ENCODE measurements at places on chromosomes 5 and 9.
A peak's percentile ranks its signal among the peaks of the same experiment; 100 is the strongest.

GRCh38 chr5:145999208-145999607, 62.8 kb downstream of the SH3RF2 start:
- no peak for DNase-seq

DNA sequence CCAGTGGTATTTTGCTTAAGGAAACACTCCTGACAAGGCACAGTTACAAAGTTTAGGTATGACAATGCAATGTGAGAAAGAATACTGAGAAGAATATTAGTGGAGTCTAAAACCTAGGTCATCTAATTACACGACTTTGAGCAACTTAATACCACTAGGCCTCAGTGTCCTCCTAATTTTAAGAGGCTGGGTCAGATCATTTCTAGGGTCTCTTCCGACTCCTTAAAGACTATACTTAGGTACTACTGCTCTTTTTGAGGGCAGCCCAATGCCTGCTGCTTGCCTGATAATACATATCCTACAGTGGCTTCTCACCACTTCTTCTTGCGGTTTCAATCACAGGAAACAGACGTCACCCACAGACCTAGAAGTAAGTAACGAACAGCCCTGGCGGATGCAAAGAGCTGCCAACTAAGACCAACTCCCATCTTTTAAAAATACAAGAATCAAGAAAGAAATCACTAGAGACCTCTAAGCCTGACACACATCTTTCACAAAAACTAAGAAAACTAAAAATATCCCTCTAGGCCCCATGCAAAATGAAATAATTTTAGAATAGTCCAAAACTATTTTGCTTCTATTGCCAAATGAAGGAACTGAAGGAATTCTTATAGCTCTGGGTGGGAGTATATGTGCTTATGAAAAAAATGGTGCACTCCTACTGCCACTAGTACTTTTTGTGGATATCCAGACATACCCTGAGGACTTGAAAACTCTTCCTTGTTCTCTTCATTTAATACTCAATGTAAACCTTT, 13.1 kb downstream of the DIAPH1 start:
- peak; percentile 38 for DNase-seq

DNA sequence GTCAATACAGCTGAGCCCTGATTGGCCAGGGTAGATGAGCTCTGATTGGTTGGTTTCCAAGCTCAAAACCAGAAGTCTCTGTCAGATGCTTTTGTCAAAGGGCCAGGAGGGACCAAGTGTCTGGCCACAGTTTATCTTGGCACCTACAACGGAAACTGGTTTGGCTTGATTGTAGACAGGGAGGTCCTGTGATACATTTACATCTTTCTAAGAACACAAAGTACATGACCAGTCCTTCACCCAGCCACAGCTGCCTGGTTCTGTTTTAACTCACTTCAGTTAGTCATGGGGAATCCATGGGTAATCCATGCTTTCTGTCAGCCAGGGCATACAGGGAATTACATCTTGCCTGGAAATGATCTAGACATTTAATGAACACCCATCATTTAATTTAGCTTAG, 171.2 kb downstream of the SLC12A2 start:
- DNase-seq = no peak

DNA sequence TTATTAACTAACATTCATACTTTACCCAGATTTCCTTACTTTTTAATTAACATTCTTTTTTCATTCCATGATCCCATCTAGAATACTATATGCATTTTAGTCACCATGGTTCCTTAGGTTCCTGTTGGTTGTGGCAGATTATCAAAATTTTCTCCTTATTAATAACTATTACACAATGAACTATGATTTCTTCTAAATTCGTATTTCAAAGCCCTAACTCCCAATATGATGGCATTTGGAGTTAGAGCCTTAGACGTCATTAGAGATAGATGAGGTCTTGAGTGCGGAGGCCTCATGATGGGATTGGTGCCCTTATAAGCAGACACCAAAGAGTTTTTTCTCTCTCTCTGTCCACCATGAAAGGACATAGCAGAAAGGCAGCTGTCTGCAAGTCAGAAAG, 485.4 kb downstream of the TLR4 start:
- no peak for DNase-seq

DNA sequence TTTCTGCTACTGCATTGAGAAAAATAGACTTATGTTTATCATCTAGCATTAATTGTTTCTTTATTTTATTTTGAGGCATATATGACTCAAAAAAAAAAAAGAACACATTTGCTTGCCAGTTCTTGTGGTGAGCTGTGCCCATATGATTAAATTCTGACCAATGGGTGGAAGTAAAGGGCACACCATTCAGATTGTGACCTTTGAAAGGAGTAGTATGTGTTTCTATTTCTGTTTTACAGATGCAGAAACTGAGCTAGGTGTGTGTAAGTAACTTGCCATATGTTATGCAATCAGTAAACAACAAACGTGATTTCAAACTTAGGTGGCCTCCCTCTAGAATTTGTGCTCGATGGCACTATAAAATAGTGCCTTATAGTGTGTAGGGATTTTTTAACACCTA, 368.1 kb upstream of the EDIL3 start:
- DNase-seq = no peak

DNA sequence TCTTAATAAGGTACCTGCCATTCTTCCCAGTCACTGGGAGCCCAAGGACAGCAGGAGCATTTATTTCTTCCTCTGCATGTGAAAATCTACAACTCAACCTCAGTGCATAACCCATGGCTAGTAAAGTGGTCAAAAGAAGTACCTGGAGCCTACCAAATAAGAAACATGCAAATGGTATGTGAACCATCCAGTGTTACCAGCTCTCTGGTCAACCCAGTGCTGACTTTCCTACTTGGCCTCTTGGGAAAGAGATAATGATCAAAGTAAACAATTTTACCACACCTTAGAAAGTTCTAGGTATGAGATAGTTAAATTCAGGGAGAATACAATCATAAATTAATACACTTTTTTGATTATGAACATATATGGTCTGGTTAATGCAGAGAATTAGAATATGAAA, 325.6 kb downstream of the ENC1 start:
- no peak for DNase-seq

DNA sequence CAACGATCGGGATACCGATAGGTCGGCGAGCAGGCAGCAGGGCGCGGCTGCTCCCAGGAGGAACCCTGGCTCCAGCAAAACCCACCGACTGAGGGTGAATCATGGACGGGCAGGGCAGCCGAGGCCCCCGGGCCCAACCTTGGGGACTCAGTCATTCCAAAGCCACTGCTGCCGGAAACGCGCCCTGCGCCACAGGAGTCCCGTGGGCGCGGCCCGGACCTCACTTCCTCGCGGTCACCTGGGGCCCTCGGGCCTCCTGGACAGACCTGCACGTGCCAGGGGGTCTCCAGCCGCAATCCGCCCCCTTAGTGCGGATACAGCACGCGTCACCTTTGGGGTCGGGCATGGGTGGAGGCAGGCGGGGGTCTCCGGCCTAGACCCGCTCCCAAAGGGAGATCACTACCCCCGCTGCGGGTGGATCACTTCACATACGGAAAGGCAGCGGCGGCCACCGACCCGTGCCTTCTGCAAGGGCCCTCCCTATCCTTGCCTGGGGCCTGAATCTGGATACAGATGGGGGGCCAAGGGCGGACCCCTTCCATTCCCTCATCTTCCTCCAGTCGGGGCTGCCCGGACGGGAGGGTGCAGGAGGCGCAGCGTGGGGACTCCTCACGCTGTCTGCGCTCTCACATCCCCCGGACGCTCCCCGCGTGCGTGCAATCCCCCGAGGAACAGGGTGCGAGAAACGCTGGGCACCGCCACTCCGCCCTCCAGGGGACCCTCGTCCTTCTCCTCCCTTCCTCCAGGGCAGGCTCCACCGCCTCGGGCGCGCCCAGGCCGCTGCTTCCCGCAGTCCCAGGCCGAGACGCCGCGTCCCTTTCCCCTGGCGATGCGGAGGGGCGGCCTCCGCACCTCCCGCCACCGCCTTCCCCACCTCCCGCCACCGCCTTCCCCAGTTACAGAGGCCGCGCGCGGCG, 586 bp downstream of the TXN start:
- DNase-seq = peak; percentile 86

- no peak for DNase-seq
Measured at GRCh38 chr9:134750450-134751155, 109.0 kb downstream of the COL5A1 start.

DNA sequence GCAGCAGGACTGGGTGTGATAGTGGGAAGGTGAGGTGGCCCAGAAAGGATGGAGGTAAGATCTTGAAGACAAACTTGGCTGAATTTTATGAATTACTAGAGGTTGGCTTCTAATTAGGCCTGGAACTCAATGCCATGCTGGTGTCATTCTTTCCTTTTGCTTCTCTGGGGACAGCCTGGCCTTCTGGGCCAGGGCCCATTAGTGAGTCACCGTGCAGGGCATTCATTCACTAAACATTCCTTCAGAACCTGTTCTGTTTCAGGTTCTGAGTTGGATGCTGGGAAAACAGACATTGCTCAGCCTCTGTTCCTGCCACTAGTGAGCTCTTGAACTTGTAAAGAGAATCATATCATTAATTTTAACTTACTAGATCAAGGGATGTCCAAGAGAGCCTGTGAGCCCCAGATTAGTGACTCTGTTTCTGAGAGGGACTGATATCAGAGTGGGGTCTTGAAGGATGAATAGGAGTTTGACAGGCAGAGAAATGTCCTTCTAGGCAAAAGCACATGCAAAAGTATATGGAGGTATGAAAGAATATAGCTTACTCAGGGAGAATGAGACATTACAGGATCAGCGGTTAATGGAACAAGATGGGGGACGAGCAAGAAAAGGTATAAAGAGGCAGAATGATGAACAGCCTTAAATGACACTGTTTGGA, 66.5 kb downstream of the LHX2 start:
- DNase-seq = no peak

DNA sequence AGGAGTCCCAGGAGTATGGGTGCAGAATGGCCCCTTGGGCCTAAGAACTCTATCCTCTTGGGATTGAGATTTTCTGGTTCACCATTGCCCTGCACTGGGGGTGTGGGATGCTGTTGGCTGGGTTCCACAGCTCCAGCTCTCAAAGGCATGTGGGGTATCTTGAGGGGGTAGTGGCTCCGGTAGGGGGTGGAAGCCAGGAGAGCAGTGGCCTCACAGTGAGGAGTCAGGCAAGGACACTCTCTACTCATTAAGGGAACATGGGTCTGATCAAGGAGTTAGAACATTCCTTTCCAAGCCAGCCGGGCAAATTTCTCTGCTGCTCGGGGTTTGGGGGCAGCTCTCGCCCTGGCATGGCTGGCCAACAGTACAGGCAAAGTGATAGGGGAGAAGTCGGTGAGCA, 33.0 kb downstream of the LARP1 start:
- no peak for DNase-seq

- no peak for DNase-seq
Measured at GRCh38 chr5:41284938-41285337, 71.6 kb upstream of the C6 start.

GRCh38 chr5:126464959-126465358, 41.8 kb downstream of the GRAMD2B start:
- DNase-seq = peak; percentile 63

DNA sequence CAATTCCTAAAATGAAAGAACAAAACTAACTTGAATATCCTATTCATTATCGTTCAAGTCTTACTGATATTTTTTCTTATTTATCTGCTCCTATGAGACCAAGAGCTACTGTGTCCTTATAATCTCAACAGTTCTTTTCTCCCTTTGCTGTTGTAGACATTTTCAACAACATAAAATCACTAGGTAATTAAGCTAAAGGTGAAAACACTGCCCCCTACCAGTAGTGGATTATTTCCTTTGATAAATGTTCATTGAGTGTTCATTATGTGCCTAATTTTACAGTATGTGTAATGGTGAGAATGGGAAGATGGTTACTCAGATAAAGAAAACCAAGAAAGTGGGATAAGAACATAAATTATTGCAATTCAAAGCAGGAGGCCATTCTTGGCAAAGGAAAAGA, 41.4 kb upstream of the PAPPA start:
- no peak for DNase-seq

DNA sequence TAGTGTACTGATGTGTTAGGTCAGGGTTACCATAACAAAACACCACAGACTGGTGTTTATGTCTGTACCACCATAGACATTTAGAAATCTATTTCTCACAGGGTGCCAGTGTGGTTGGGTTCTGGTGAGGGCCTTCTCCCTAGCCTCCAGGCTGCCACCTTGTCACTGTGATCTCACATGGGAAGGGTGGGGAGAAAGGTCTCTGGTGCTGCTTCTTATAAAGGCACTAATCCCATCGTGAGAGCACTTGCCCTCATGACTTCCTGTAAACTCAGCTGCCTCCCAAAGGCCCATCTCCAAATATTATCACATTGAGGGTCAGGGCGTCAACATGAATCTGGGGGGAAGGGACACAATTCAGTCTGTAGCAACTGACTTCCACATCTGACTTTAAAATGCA, 49.8 kb downstream of the PIK3R1 start:
- DNase-seq = no peak

DNA sequence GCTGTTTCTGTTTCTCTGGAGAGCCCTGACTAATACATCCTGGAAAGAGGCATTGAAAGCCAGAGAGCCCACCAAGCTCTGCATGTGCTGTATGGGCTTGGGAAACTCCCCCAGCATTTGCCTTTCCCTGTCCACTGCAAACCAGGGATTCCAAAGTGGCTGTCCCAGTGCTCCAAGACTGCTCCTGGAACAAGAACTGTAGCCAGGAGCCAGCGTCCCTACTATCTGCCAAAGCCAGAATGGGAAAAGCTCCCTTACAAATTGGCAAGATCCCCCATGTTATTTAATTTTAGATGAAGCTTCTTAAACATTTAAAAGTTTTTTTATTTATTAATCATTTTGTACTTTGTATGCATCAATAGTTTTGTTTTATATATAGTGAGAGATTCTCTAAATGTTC, 263.2 kb downstream of the GABRB2 start:
- no peak for DNase-seq

DNA sequence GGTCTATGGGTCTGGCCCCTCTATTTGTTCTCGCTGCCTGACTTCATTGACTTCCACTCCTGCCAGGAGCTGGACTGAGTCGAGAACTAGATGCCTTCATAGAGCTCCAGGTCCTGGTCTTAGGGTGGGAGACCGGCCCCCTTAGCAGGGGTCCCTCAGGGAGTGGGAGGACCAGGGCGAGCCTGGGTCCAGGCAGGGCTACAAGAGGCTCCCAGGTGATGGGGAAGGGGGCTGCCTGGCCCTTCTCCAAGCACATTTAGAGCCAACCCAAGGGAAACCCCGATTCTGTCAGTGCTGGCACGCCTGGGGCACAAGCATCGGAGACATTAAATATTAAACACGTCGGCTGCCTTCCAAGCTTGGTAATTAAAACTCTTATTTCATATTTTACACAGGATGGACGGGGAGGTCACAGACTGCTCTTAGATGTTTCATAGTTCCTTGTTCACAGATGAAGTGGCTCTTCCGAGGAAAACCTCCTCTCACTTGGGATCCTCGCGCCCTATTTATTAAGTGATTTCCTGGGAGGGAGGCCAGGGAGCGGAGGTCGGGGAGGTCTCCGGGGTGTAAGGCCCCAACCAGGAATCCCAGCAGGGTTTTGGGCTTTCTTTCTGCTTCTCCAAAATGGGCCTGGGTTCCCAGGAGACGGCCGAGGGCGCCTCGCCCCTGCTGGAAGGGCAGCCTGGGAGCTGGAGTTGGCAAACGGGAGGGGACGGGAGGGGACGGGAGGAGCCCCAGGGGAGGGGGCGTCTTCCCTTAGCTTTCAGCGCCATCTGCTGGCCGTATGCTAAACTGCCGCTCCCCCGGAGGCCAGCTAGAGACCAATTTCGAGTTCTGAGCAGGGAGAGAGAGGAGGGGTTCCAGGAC, 23.4 kb upstream of the ZBTB43 start:
- peak; percentile 86 for DNase-seq

- no peak for DNase-seq
Measured at GRCh38 chr9:33236571-33236970, 3.4 kb upstream of the SPINK4 start.

- DNase-seq = no peak
Measured at GRCh38 chr5:15326932-15327331, 173.0 kb upstream of the FBXL7 start.

All from pancreas (tissue), 10 donors.